Thymus (tissue), 14 donors: ENCODE measurements at places on chromosomes 16 and 17. TPM values are rescaled to one million over a fixed set of nuclear protein-coding genes. Genes with fewer than 3 reads are reported as not detected.

The MT4 gene
- total RNA-seq: 7.5 TPM

The SPATA32 gene
- total RNA-seq: 0.05 TPM

The TMC5 gene
- under 0.01 TPM for total RNA-seq

The CTRL gene
- total RNA-seq: 0.61 TPM

The PCTP gene
- 8.1 TPM for total RNA-seq

The CD300E gene
- total RNA-seq: 0.33 TPM

The PNPO gene
- total RNA-seq: 21.4 TPM

The TP53TG3F gene
- total RNA-seq: not detected

The KRTAP9-6 gene
- total RNA-seq: not detected

The NPIPB6 gene
- total RNA-seq: 0.66 TPM

The MAPT gene
- 0.57 TPM for total RNA-seq

The FOXJ1 gene
- total RNA-seq: 0.52 TPM

The ODAD4 gene
- total RNA-seq: 0.61 TPM
